ENCODE measurements at places on chromosomes 7 and 10.

- H3K27ac ChIP-seq, result no peak overlapping the region
- peak; percentile 67 for DNase-seq
- H3K36me3 ChIP-seq, result no peaks in the 10 kb centered on the region
- no peaks in the 10 kb centered on the region for H3K4me1 ChIP-seq
- peaks cover 28% of the 10 kb centered on the region for H3K27me3 ChIP-seq
Observed at GRCh38 chr10:117226813-117227451, 14.0 kb upstream of the SLC18A2 start.

DNA sequence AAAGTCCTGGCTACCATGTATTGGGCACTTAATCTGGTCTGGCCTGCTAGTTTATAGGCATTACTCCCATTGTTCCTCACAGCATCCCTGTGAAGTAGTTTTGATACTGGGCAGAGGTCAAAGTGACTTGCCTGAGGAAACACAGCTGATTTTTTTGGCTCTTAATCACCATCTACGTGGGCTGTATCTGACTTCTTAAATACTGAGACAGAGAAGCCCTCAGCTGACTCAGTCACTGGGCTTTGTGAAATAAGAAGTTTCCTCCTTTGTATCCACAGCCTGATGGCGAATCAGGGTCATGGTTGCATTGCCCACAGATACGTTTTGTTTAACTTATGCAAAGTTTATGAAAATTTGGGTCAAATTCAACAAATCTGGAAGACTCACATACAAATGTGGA, 13.2 kb downstream of the TACR2 start:
- H3K27me3 ChIP-seq, result no peaks in the 10 kb centered on the region
- DNase-seq, result no peak
- H3K4me3 ChIP-seq, result no peak overlapping the region
- no peaks in the 10 kb centered on the region for H3K36me3 ChIP-seq

GRCh38 chr7:128178611-128179010, 62.5 kb upstream of the LEP start:
- H3K4me1 ChIP-seq, result peaks cover 9% of the 10 kb centered on the region
- no peak overlapping the region for H3K27ac ChIP-seq
- H3K4me3 ChIP-seq, result no peak overlapping the region
- no peaks in the 10 kb centered on the region for H3K36me3 ChIP-seq

DNA sequence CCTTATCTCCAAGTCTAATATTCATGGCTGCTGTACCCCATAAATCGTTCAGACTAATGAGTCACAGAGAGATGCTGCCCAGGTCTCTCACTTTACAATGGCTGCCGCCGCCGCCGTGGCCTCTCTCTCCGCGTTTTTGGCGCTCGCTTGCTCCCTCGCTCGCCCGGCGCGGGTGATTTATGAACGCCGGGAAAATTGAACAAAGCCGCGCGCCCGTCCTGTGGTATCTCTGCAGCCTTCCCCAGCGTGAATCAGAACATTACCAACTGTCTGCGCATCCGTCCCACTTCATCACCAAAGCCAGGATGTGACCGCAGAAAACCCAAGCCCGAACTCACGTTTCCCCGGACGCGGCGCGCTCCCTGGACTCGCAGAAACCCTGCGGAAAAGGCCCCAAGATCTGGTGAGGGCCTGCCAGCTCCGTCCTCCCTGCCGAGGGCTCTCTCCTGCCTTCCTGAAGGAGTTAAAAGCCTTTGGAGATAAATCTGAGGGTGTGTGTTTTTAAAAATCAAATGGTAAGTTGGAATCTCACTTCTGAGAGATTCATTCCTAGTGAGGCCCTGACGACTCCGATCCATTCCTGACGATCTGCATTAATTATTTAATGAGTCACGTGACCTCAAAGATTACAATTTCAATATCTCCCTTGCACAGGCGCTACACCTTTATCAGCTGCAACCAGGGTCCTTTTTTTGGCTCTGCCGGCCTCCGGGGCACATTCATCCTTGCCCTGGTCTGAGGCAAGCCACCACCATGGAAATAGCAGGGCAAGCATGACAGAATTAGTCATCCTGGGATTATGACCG, 6.3 kb downstream of the HOXA4 start:
- H3K4me1 ChIP-seq, result peaks cover 31% of the 10 kb centered on the region
- peak overlapping the region; percentile 27 for H3K4me3 ChIP-seq
- H3K27me3 ChIP-seq, result peaks cover 34% of the 10 kb centered on the region
- H3K27ac ChIP-seq, result peak overlapping the region; percentile 60
- peak; percentile 66 for DNase-seq

- H3K4me3 ChIP-seq, result no peak overlapping the region
- H3K36me3 ChIP-seq, result peaks cover 37% of the 10 kb centered on the region
- no peaks in the 10 kb centered on the region for H3K27me3 ChIP-seq
- no peak overlapping the region for H3K27ac ChIP-seq
- peak; percentile 47 for DNase-seq
- H3K4me1 ChIP-seq, result no peaks in the 10 kb centered on the region
Observed at GRCh38 chr10:73848821-73849489, 25.4 kb downstream of the CAMK2G start.

GRCh38 chr7:85471740-85472139, 284.9 kb upstream of the SEMA3D start:
- H3K4me3 ChIP-seq, result no peak overlapping the region
- H3K27me3 ChIP-seq, result no peaks in the 10 kb centered on the region
- no peaks in the 10 kb centered on the region for H3K4me1 ChIP-seq
- H3K36me3 ChIP-seq, result no peaks in the 10 kb centered on the region
- H3K27ac ChIP-seq, result no peak overlapping the region
- no peak for DNase-seq

DNA sequence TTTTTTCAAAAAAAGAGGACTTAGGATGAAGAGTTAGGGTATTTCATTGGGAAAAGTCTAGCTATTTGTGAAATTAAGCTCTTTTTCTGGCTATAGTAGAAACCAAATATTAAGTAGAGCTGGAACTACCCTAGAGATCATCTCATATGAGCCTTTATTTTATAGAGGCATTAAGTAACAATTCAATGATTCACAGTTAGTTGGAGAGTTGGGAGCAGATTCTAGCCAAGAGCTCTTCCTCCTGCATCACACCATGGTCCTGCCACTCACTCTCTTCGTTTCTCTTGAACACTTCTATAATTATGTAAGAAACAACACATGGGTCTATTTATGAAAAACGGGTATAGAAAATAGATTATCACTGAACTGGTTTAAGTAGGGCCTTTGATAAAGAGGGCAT, 76.1 kb upstream of the ANK3 start:
- no peak overlapping the region for H3K4me3 ChIP-seq
- H3K36me3 ChIP-seq, result no peaks in the 10 kb centered on the region
- no peaks in the 10 kb centered on the region for H3K27me3 ChIP-seq
- DNase-seq, result no peak
- H3K27ac ChIP-seq, result no peak overlapping the region

DNA sequence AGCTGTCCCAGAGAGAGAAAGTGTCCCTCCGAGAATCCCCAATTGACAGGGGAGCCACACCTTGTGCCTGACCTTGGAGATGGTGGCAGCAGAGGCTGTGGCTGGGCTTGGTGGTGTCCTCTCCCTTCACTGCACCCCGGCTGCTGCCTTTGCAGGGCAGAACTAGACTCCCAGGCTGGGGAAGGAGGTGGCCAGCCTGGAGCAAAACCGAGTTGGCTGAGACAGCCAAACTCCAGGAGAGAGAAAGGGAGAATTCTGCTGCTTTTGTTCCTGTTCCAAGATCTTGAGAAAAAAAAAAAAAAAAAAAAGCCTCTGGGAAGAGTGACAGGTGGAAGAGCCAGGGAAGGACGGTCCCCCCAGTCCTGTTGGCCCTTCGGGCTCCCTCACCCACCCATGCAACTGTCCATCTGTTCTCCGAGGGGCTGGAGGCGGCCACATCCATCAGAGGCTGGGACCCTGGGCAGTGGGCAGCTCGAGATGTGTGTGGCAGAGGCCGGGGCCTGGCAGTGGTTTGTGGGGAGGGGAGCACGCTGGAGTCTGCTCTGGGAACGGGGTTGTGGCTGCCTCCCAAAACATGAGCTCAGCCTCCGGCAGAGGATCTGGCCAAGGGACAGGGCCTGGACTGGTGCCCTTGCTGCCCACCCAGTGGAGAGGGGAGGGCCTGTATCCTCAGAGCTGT, 35.5 kb downstream of the CLIP2 start:
- DNase-seq, result no peak
- no peaks in the 10 kb centered on the region for H3K36me3 ChIP-seq
- H3K4me3 ChIP-seq, result no peak overlapping the region
- H3K27ac ChIP-seq, result no peak overlapping the region
- H3K4me1 ChIP-seq, result no peaks in the 10 kb centered on the region

GRCh38 chr10:13311177-13311575, 11.3 kb upstream of the PHYH start:
- H3K36me3 ChIP-seq, result no peaks in the 10 kb centered on the region
- no peaks in the 10 kb centered on the region for H3K27me3 ChIP-seq
- H3K27ac ChIP-seq, result no peak overlapping the region
- no peaks in the 10 kb centered on the region for H3K4me1 ChIP-seq
- no peak overlapping the region for H3K4me3 ChIP-seq

GRCh38 chr7:77467408-77467807, 51.3 kb upstream of the GSAP start:
- no peak for DNase-seq
- H3K27ac ChIP-seq, result no peak overlapping the region
- H3K4me3 ChIP-seq, result no peak overlapping the region
- H3K36me3 ChIP-seq, result no peaks in the 10 kb centered on the region

DNA sequence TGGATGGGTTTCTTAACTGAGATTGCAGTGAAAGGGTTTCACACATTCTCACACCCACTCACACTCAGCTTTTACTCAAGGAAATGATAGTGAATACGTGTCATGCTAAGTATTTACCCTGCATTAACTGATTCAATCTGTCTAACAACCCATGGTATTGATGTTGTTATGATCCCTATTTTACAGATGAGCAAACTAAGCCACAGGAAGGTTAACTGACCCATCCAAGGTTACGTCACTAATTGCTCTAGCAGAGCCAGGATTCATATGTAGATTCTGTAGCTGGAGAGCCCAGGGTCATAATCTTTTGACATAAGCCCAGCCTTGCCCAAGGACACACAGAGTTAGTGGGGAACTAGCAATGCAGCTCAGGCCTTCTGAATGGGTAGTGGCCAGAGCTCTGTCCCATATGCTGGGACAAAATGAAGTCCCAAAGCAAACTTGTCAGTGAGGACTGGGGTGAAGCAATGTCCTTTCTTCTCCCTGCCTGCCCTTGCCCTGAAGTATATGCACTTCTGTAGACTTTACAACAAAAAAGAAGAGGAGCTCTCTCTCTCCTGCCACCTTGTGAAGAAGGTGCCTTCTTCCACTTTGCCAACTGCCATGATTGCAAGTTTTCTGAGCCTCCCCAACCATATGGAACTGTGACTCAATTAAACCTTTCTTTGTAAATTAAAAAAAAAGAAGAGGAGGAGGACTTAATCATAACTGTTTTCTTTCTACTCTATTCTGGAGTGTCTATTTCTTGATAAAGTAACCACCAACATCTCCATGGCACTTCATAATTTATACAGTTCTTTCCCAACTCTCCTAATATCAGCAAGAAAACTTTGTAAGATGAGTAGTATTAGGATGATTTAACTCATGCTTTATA, 4.9 kb upstream of the CYP3A7 start:
- no peaks in the 10 kb centered on the region for H3K27me3 ChIP-seq
- no peaks in the 10 kb centered on the region for H3K4me1 ChIP-seq
- no peak overlapping the region for H3K4me3 ChIP-seq
- H3K36me3 ChIP-seq, result no peaks in the 10 kb centered on the region
- DNase-seq, result no peak
- no peak overlapping the region for H3K27ac ChIP-seq

DNA sequence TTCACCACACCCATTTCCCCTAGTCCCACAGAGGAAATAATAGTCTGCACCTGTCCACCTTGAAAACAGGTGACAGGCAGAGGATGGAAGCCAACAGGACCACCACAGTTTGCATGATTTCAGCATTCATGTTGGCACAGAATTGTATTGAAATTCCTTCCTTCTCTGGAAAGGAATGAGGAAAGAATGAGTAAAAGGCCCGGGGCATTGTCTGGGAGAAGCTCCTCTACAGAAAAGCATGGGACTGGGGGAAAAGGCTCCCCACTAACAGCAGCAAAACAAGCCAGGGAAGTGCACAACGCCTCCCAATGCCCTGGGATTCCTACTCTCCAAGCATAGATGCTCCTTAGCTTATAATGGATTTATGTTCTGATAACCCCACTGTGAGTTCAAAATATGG, 28.5 kb upstream of the TOMM7 start:
- no peak overlapping the region for H3K27ac ChIP-seq
- no peaks in the 10 kb centered on the region for H3K27me3 ChIP-seq
- H3K4me3 ChIP-seq, result no peak overlapping the region
- peaks cover 22% of the 10 kb centered on the region for H3K4me1 ChIP-seq
- H3K36me3 ChIP-seq, result peaks cover 5% of the 10 kb centered on the region

GRCh38 chr7:108263425-108263824, 133.3 kb upstream of the LAMB4 start:
- no peaks in the 10 kb centered on the region for H3K36me3 ChIP-seq
- no peak overlapping the region for H3K4me3 ChIP-seq
- no peak for DNase-seq
- H3K4me1 ChIP-seq, result peaks cover 10% of the 10 kb centered on the region
- no peak overlapping the region for H3K27ac ChIP-seq
- no peaks in the 10 kb centered on the region for H3K27me3 ChIP-seq

DNA sequence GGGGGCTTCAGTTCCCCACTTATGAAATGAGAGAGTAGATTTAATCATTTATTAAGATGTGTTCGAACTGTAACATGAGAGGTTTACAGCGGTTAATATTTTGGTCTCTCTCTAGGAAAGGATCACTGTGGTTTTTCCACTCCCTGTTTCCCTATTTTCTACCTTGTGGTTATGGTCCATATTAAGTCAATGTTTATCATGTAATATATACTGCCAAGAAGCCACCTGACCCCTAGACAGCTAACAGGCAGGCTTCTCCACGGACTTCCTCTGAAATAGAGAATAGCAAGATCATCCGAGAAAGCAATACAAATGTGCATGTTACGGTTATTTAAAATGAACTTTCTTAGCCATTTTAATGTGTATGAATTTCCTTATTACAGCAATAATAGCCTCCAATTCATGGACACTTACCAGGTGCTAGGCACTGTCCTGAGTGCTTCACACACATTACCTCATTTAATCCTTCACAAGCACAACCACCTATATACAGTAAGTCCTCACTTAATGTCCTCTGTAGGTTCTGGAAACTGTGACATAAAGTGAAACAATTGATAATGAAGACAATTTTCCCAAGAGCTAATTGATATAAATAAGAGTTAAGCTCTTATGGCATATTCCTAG, 835 bp upstream of the COL28A1 start:
- no peaks in the 10 kb centered on the region for H3K4me1 ChIP-seq
- no peak overlapping the region for H3K4me3 ChIP-seq
- DNase-seq, result no peak
- no peak overlapping the region for H3K27ac ChIP-seq

- H3K27me3 ChIP-seq, result no peaks in the 10 kb centered on the region
- H3K27ac ChIP-seq, result no peak overlapping the region
- no peak overlapping the region for H3K4me3 ChIP-seq
- no peaks in the 10 kb centered on the region for H3K36me3 ChIP-seq
- H3K4me1 ChIP-seq, result peaks cover 6% of the 10 kb centered on the region
- DNase-seq, result peak; percentile 53
Observed at GRCh38 chr10:62244785-62245467, 23.7 kb downstream of the RTKN2 start.

DNA sequence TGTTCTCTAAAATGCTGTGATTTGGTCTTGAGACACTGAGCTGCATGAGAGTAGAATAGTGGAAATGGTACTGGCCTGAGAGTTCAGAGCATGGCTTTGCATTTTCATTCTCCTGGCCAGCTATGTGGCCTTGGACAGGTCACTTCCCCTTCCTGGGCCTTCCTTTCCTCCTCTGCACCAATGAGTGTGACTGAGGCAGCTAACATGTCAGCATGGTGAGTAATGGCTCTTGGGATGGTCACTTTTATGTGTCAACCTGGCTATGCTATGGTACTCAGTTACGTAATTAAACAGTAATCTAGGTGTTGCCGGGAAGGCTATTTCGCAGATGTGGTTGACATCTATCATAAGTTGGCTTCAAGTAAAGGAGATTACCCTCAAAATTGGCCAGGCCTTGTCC, 109.3 kb downstream of the RTKN2 start:
- H3K4me1 ChIP-seq, result no peaks in the 10 kb centered on the region
- DNase-seq, result no peak
- no peaks in the 10 kb centered on the region for H3K27me3 ChIP-seq

All from HCT116 (cell line).